ENCODE measurements at places on chromosomes 2 and 18.
A peak's percentile ranks its signal among the peaks of the same experiment; 100 is the strongest.

GRCh38 chr2:67694445-67694844 lies 297.3 kb downstream of the ETAA1 start:
- no peak for DNase-seq

DNA sequence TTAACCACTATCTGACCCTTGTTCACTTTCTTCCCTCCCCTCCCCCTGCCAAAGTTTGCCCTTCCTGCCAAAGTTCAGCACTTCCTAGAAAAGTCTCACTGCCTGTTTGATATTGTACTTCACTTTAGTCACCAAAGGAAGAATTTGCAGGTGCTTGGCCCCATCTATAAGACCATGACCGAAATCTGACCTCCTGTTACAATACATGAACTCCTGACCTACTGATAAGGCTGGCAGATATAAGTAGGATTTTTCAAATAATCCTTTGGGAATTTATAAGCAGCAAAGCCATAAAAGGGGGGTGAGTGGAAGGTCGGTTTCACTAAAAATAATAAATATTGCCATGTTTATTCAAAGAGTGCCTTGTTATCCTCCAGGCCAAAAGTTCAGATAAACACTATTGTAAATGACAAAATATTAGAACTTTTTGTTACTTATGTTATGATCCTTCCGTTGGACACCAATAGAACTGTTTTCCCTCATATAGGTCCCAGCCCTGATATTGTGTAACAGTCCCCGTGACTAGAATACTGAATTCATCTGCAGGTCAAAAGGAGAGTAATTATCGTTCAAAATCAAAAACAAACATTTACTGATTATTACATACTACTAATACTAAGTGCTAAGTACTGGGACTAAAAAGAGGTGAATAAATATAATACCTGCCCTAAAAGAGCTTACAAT lies 277.6 kb downstream of the EXOC6B start:
- no peak for DNase-seq

- no peak for DNase-seq
Observed at GRCh38 chr2:164739966-164740365, 101.7 kb downstream of the COBLL1 start.

GRCh38 chr2:75064691-75065396 lies 106.4 kb downstream of the POLE4 start:
- peak; percentile 9 for DNase-seq

- DNase-seq, result no peak
Observed at GRCh38 chr2:72778410-72778809, 47.4 kb downstream of the EXOC6B start.

GRCh38 chr2:105052773-105053172 lies 14.9 kb downstream of the MRPS9 start:
- no peak for DNase-seq

Data from T follicular helper cell (primary cell).